Stimulated activated CD4-positive, alpha-beta T cell treated with anti-CD3 and anti-CD28 coated beads, Interleukin-4, amount 100 ng/mL, for 4 hours (primary cell): ENCODE measurements at places on chromosomes 3 and 15.

GRCh38 chr3:54274607-54275006 is 152.3 kb downstream of the CACNA2D3 start:
- no peak for DNase-seq

DNA sequence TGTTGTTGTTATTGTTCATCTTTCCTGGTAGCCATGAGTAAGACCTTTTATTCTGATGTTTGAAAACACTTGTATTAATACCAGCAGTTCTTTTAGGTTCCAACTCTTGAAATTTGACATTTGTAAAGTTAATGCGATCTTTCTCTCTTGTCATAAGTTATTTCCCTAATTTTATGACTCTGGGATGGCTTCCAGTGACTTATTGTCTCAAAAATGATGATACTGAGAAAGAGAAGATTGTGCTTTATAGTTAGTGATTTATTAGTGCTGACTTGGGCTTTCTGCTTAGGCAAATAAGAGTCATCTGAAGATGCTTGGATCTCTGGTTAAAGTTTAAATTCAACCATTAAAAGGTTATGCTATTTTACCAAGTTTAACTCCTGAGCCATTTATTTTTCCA is 715.2 kb downstream of the GRM7 start:
- no peak for DNase-seq

- DNase-seq = no peak
Observed at GRCh38 chr15:28888302-28888894, 2.6 kb downstream of the APBA2 start.

DNA sequence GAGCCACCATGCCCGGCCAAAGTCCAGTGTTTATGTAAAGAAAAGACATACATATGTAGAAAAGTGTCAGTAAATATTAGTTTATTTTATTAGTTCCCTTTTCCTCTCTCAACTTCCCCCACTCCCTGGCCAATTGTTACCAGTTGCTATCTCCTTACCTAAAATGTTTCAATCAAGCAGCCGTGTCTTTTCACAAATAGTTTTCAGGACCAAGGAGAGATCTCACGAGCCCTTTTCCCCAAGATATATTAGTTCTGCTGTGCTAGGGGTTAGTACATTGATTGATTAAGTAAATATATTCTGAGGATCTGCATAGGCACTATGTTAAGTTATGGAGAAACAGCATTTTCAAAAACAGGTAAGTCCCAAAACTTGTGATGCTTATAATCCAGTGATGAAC is 87.4 kb downstream of the ZIC4 start:
- no peak for DNase-seq

DNA sequence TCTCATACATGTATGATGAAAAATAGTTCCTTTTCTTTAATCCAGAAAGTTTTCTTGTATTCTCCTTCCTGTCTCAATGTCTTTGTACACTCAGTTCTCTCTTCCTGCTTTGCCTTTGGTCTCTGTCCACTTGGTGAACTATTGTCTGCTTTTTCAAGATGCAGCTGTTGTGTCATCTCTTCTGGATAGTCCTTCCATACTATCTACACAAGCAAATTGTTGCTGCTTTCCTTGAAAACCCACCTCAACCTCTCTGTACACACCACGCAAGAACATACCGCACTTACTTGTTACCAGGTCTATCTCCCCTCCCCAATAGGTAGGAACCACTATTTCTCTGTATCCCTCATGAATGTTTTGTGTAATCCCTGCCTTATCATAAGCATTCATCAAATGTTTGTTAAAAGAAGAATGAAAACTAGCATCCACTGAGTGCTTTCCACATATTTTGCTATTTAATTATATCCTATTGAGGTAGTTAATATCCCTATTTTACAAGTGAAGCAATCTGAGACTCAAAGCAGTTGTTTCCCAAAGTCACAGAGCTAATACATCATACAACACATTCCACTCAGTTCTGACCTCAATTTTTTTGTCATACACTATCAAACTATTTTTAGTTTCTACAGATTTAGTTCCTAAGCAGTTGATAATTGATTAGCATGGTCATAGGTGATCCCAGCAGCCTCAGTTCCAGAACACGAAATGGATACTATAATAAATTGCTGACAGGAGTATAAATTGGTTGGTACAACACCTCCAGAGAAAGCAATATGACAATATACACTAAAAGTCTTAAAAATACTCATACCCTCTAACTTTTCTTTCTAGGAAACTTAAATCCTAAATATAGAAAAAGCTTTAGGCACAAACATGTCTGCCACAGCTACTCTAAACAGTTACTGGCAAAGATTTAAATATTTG is 19.6 kb downstream of the HACL1 start:
- DNase-seq = no peak

- DNase-seq = no peak
Observed at GRCh38 chr3:33826688-33827087, 28.3 kb downstream of the PDCD6IP start.

- DNase-seq = no peak
Observed at GRCh38 chr15:67048281-67049279, 16.8 kb upstream of the SMAD3 start.

GRCh38 chr3:53974324-53974723 is 82.7 kb upstream of the SELENOK start:
- DNase-seq = no peak

DNA sequence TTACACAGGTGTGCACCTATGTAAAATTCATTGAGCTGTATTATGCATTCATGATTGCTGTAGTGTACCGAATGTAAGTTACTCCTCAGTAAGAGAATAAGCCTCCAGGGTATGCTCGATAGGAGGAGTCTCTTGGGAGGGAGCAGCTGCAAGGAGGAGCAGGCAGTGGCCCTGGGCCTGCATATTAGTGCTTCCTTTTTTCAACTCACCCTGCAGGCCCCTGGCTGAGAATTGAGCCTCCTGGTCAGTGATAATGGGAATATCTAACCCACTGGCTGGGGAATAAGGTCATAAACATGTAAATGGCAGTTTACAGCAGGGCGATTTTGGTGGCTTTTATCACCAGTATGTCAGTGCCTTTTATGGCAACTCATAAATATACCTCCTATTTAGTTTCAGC is 21.7 kb upstream of the SFMBT1 start:
- no peak for DNase-seq

DNA sequence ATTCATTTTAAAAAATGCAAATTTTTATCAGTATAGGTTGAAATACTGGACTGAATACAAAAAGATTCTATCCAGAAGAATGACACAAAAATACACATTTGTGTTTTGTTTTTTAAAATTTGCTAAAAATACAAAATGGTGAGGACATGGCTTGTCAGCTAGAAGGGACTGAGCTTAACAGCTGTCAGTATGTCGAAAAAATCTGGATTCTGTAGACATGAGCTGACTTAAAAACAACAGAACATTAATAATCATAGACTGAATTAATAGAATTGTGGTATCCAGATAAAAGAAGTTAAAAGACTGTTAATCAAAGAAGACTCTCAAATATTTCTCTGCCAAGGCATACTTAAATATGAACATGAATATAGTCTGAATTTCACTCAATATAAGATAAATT is 244.9 kb upstream of the CBLB start:
- DNase-seq = no peak

- DNase-seq = no peak
Observed at GRCh38 chr15:68274201-68274848, 3.2 kb upstream of the FEM1B start.

- DNase-seq = no peak
Observed at GRCh38 chr3:129855832-129856419, 37.6 kb downstream of the TMCC1 start.

GRCh38 chr3:150006794-150007193 is 36.1 kb upstream of the PFN2 start:
- no peak for DNase-seq

- DNase-seq = no peak
Observed at GRCh38 chr15:99305761-99306505, 54.7 kb downstream of the LRRC28 start.

DNA sequence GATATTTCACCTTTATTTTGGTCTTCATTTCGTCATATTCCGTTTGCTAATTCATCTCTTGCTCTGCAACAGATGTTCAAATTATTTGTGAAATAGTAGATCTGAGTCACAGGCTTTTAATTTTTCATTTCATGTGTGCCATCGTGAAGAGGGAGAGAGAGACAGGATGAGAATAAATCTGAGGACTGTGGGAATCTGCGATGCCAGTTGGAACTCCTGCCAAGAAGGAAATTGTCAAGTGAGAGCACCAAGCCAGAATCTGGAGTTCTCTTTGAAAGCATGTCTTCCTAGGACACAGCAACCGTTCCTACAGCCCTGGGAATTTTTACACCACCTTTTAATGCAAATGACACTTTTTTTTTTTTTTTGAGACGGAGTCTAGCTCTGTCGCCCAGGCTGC is 48.8 kb downstream of the NSMCE3 start:
- DNase-seq = no peak

DNA sequence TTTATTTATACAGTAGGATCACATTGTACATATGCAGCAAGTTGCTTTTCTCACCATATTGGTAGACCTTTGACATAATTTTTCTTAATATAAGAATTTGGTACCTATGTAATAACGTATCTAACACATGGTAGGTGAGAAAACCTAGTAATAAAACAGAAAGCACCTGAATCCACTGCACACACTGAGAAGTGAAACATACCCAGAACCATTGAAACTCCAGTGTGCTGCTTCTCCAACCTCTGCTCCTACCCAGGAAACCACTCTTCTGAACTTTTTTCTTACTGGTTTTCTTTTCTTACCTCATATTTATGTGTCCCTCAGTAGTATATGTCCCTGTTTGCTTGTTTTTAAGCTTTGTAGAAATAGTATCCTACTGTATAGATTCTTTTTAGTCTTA is 293.0 kb downstream of the UBE2E2 start:
- DNase-seq = no peak

DNA sequence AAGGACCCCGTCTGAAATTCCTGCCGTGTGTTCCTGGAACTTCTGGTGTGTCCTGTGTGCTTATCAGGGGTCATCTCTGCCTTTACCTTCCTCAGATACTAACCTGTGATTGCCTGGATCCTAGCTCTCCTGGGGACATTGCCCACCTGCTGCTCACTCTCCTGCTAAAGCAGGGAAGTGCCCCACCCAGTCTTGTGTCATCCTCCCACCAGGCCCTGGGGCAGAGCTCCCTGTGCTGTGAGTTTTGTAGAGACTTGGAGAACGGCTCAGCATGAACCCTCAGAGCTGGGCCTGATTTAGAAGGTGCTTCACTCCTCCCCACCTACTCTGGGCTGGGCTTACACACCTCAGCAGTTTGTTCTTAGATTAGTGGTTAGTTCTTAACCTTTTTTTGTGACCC is 3.8 kb upstream of the TMEM44 start:
- DNase-seq = no peak

DNA sequence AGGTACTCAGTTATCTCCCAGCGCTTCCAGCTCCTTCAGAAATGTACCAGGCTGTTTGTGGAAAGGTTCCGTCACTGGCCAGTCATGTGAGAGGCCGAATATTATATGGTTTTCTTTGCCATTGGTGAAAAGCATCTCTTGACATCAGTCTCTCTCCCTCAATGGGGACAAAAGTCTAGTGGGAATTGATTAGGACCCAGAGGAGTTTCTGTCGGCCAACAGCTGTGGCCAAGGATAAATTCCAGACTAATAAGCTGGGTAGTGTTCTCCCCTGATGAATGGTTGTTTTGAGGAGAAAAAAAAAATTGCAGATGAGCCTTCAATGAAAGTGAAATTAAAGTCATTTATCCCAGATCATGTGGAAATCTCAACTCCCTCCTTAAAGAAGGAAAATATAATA is 404.7 kb upstream of the THRB start:
- no peak for DNase-seq

- DNase-seq = no peak
Observed at GRCh38 chr15:68642491-68642845, 63.7 kb downstream of the CORO2B start.

GRCh38 chr15:25789211-25789610 is 73.9 kb downstream of the ATP10A start:
- DNase-seq = no peak
